ENCODE measurements at places on chromosomes 6 and 20. TPM values are rescaled to one million over a fixed set of nuclear protein-coding genes. Genes with fewer than 3 reads are reported as not detected.

GRCh38 chr6:111417946-111418345 lies 65.1 kb downstream of the REV3L start:
- DNase-seq, result no peak

DNA sequence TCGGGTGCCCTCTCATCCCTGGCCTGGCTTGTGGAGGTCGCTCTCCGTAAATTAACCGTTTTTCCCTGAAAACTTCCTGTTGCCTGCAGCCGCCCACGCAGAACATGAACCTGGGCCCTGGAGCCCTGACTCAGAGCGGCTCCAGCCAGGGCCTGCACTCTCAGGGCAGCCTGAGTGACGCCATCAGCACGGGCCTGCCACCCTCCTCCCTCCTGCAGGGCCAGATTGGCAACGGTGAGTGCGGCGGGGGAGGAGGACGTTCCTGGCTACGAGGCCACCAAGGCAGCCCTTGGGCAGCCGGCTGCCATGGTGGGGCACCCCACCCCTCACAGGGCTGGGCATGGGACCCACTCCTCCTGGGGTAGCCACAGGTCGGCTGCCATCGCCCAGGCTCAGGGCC lies 17.8 kb downstream of the SS18L1 start:
- no peak for DNase-seq

- DNase-seq, result no peak
These were observed 300.4 kb downstream of the C6orf118 start for GRCh38 chr6:165008971-165009370.

GRCh38 chr6:136709429-136709828 lies 82.8 kb downstream of the MAP3K5 start:
- DNase-seq, result no peak

GRCh38 chr20:31790401-31790800 lies 28.8 kb upstream of the MYLK2 start:
- DNase-seq, result no peak

GRCh38 chr6:162602759-162603158 lies 124.8 kb downstream of the PRKN start:
- DNase-seq, result no peak

DNA sequence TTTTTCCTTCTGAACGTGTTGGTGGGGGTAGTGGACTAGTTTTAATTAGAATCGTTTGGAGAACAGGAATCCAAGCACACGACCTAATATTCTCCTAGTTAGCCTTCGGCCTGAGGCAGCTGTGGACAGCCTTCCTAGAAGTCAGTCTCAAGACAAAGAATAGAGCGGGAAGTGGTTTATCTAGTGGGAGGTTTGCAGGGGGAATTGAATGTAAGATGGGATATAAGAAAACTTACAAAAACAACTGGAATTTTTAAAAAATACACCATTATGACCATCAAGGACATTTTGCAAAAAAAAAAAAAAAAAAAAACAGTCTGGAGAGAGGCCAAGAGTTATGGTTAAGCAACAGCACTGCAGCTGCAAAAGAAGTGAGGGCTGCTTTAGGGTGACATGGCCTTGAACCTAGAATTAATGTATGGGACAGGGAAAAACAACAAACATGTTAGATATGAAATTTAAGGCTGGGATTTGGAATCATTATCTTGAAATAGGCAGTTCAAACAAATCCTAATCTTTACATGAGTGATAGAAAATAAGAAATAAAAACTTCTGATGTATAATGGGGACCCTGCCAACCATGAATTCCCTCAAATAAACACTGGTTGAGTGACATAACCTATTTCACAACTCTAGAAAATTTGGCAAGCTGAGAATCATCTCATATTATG lies 40.2 kb downstream of the PLAGL1 start:
- no peak for DNase-seq

DNA sequence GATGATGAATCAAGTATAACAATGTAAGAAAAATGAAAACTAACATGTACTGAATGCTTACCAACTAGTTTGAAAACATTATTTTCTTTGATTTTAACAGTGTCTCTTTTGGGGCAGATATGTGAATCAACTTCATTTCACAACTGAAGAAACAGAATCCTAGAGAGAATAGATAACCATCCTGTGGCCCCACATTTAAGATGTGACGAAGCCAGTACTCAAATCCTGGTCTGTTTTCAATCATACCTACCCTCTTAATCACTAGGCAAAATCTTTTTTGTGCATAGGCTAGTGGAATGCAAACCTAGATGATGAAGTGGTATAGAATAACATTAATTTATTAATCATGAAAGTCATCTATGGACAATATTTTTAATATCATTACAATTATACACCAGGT lies 371.6 kb upstream of the EPHA7 start:
- DNase-seq, result no peak

- no peak for DNase-seq
These were observed 10.2 kb downstream of the RPRD1B start for GRCh38 chr20:38043512-38044300.

- DNase-seq, result no peak
These were observed 19.0 kb downstream of the CTCFL start for GRCh38 chr20:57505979-57506378.

GRCh38 chr6:87213364-87213763 lies 58.0 kb downstream of the ZNF292 start:
- no peak for DNase-seq

GRCh38 chr6:126546541-126547120 lies 206.7 kb downstream of the CENPW start:
- no peak for DNase-seq

- DNase-seq, result no peak
These were observed 16.7 kb downstream of the TIAM2 start for GRCh38 chr6:155011809-155012291.

GRCh38 chr6:15511248-15512125 lies 151.3 kb downstream of the DTNBP1 start:
- DNase-seq, result no peak

DNA sequence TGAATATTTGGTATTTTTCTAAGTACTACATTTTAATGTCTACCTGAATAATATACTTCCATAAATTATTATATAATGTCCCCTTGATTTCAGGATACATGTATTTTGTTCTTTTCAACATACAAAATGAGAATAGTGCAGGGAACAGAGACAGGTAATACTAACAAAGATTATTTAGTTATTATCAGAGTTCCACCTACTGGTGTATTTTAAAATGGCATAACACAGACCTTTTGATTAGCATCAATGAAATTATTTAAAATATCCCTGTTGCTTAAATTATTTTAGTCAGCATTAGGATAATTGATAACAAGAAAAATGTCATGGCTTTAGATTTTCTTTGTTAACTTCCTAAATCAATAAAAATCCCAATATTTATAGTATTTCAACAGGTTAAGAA lies 184.0 kb downstream of the PRDM13 start:
- DNase-seq, result no peak

- DNase-seq, result no peak
These were observed 98.4 kb downstream of the CDKAL1 start for GRCh38 chr6:20632696-20633095.

DNA sequence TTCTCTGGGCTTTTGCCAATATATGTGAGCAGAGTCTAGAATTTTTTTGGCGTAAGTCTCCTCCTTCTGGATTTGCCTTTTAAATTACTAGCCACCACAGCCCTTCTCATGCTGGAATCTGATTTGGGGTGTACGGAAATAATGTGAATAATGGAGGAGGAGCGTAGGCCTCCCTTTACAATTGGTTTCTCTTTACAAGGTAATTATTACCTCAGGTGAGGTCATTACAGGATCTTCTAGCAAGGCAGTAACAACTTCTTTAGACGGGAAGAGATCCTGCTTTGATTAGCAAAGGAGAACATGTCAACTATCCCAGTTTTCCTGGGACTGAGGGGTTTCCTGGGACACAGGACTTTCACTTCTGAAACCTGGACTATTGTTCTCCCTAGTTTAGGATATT lies 8.9 kb downstream of the RWDD2A start:
- no peak for DNase-seq

DNA sequence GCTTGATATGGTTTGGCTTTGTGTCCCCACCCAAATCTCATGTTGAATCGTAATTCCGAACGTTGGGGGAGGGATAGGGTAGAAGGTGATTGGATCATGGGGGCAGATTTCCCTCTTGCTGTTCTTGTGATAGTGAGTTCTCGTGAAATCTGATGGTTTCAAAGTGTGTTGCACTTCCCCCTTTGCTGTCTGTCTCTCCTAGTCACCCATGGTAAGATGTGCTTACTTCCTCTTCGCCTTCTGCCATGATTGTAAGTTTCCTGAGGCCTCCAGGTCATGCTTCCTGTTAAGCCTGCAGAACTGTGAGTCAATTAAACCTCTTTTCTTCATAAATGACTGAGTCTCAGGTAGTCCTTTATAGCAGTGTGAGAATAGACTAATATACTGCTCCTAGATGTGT lies 19.9 kb downstream of the PFDN4 start:
- DNase-seq, result no peak

DNA sequence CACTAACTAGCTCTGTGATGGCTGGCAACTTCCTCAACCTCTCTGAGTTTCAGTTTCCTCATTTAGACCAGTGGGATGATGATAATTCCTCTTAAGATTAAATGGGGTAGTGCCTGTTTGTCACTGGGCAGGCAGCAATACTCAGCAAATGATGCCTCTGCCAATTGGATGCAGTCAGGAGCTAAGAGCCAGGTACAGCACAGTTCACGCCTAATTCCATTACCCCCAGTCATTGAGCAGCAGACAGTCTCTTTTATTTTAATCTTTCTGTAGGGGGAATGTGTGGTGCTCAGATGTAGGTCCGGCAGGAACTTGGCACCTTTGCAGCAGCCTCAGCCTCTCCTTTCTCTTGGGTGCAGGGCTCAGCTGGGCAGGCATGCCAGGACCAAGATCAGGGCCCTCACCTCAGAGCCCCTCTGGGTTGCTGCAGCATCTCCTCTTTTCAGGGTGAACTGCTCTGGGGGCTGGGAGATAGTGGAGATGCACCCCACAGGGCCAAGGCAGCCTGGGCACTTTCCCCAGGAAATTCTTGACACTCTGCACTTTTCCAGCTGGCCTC lies 243.8 kb downstream of the LRFN2 start:
- DNase-seq, result no peak

DNA sequence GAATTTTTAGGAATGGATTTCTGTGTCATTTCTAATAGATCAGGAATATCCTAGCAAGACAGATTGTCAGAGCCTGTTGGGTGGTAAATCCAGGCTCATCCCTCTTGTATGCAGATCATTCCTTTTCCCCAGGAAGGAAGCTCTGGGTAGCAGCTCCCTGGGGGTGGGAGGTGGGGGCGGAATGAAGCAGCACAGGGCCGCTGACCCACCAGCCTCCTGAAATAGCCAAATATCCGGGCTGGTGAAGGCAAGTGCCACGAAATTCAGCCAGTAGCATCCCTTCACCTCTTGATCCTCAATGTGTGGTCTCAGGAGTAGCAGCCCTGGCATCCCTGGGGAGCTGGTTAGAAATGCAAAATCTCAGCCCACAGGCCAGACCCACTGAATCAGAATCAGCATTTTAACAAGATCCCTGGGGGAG lies 256.9 kb downstream of the LRFN2 start:
- no peak for DNase-seq

Gene HLA-DRA
- 159 TPM for total RNA-seq

Gene DEFB124
- not detected for total RNA-seq

Gene STAU1
- 82.3 TPM for total RNA-seq

Gene SLA2
- 1.3 TPM for total RNA-seq

Gene XKR7
- total RNA-seq, result 0.11 TPM

Gene RAET1G
- total RNA-seq, result not detected

Gene PRDM13
- total RNA-seq, result not detected

Gene SLC2A10
- 29.1 TPM for total RNA-seq

Gene TPD52L1
- 15.8 TPM for total RNA-seq

Gene PNISR
- 72.9 TPM for total RNA-seq

Gene SLX4IP
- total RNA-seq, result 7.7 TPM

All from left colon (tissue), 2 donors.